ENCODE measurements at places on chromosomes 3 and 15. TPM values are rescaled to one million over a fixed set of nuclear protein-coding genes. Genes with fewer than 3 reads are reported as not detected.

The PDE12 gene
- 33.3 TPM for total RNA-seq

The NOX5 gene
- total RNA-seq, result not detected

The LDHAL6B gene
- total RNA-seq, result not detected

The AGTR1 gene
- not detected for total RNA-seq

The ACTC1 gene
- total RNA-seq, result not detected

The CPN2 gene
- not detected for total RNA-seq

The FBXO22 gene
- 57.8 TPM for total RNA-seq

The CD86 gene
- total RNA-seq, result 1.2 TPM

The GSK3B gene
- 38.0 TPM for total RNA-seq

The ALS2CL gene
- total RNA-seq, result 0.84 TPM

The GOLGA8H gene
- not detected for total RNA-seq

The IL12A gene
- not detected for total RNA-seq

The DUOXA2 gene
- not detected for total RNA-seq

- no peak for DNase-seq
- no peaks in the 10 kb centered on the region for H3K36me3 ChIP-seq
- no peaks in the 10 kb centered on the region for H3K27me3 ChIP-seq
These were observed 343.2 kb downstream of the UNC13C start for GRCh38 chr15:54321426-54321825.

DNA sequence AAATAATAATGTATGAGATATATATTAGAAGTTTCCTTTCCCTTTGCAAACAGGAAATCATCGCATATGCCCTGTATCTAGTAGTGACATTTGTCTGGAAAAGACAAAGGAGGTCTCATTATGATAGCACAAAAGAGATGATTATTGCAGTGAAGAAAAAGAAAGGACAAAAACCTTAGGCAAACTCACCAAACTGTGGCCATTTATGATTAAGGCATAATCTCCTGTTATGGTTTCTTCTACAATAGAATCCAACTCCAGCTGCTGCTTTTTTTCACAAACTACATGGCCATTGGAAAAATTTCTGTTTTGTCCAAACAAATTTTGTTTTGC lies 218.2 kb downstream of the ATP8B4 start:
- no peaks in the 10 kb centered on the region for H3K4me1 ChIP-seq
- no peaks in the 10 kb centered on the region for H3K36me3 ChIP-seq
- no peak overlapping the region for H3K4me3 ChIP-seq
- no peak for DNase-seq
- no peak overlapping the region for H3K27ac ChIP-seq

- no peaks in the 10 kb centered on the region for H3K27me3 ChIP-seq
- DNase-seq, result no peak
- no peak overlapping the region for H3K27ac ChIP-seq
- no peaks in the 10 kb centered on the region for H3K4me1 ChIP-seq
- no peak overlapping the region for H3K4me3 ChIP-seq
These were observed 275.8 kb downstream of the SATB1 start for GRCh38 chr3:18149386-18149785.

GRCh38 chr3:186476044-186476468 lies 68.1 kb downstream of the CRYGS start:
- no peaks in the 10 kb centered on the region for H3K36me3 ChIP-seq
- no peak for DNase-seq
- no peak overlapping the region for H3K27ac ChIP-seq
- no peaks in the 10 kb centered on the region for H3K4me1 ChIP-seq
- no peak overlapping the region for H3K4me3 ChIP-seq
- no peaks in the 10 kb centered on the region for H3K27me3 ChIP-seq

DNA sequence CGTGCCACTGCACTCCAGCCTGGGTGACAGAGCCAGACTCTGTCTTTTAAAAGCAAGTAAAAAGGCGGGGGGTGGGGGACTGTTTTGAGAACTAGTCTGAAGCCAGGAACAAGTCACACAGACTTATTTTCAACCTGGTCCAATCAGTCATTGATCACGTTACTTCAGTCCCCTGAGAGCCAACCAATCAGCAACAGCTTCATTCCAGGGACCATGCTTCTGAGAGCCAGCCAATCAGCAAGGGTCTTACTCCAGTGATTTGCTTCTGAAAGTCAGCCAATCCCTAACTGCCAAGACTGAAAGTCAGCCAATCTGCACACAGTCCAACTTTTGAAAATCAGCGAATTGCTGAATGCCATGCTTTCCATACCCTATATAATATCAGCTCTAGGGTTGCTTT lies 48.6 kb upstream of the C15orf39 start:
- DNase-seq, result no peak
- H3K27me3 ChIP-seq, result no peaks in the 10 kb centered on the region
- H3K27ac ChIP-seq, result no peak overlapping the region
- H3K4me3 ChIP-seq, result no peak overlapping the region

DNA sequence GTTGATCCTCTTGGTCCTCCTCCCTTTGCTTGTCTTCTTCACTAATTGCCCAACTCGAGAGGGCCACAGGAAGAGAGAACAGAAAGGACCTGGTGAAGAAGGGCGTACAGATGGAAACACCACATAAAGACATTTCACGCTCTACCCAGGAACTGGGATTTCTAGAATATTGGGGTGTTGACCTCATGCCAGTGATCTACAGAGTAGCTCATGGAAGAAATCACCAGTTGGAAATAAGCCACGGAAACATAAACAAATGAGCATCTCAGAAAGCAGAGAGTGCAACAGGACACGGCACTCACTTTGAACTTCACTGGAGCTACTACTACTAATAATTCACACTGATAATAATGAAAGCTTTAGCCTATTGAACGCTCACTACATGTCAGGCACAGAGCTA lies 84.6 kb upstream of the ARHGEF3 start:
- no peaks in the 10 kb centered on the region for H3K36me3 ChIP-seq
- H3K4me3 ChIP-seq, result no peak overlapping the region
- H3K4me1 ChIP-seq, result peaks cover 53% of the 10 kb centered on the region
- no peak overlapping the region for H3K27ac ChIP-seq
- DNase-seq, result no peak

DNA sequence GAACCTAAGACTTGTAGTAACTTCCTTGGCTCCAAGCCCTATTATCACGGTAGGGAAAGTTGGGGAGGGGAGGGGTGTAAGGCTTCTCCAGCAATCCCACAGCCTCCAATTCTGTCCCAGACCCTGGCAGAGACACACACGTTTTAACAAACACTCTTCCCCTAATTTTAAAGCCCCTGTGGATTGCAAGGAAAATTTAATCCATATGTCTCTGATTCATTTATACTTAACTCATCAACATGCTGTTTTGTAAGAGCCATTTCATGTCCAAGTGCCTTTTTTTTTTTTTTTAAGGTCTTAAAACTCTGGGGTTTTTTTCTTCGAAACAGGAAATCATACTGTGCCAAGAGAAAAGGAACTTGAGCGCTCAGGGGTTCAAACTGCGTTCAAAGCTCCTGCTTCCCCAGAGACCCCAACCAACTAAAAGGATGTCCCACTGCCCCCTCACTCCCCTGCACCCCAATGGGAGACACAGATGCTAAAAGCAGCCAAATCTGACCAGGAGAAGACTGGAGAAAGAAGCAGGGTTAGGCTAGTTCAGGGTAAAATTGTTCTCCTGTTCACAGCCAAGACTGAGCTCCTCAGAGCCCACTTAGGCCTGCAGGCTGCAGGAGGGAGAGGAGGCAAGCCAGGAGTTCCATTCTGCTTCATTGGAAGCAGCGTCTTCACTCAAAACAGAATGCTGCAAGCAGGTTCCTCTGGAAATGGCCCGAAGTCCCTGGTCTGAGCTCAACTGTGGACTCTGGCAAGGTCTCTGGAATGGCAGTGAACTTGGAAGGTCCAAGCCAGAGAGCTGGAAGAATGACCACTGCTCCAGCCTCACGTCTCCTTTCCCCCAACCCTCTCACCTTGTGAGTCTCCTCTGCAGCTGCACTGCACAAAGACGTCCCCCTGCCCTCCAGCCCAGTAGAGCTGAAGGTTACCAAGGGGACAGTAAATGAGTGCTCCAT lies 172.5 kb downstream of the NTRK3 start:
- H3K4me1 ChIP-seq, result no peaks in the 10 kb centered on the region
- no peaks in the 10 kb centered on the region for H3K27me3 ChIP-seq
- H3K27ac ChIP-seq, result no peak overlapping the region
- H3K4me3 ChIP-seq, result no peak overlapping the region
- no peak for DNase-seq

GRCh38 chr3:195916991-195917390 lies 8.6 kb upstream of the TNK2 start:
- no peak for DNase-seq
- no peaks in the 10 kb centered on the region for H3K27me3 ChIP-seq
- H3K4me1 ChIP-seq, result peaks cover 11% of the 10 kb centered on the region
- H3K36me3 ChIP-seq, result no peaks in the 10 kb centered on the region
- H3K27ac ChIP-seq, result no peak overlapping the region

GRCh38 chr3:174295306-174296092 lies 563.6 kb upstream of the NAALADL2 start:
- no peak overlapping the region for H3K27ac ChIP-seq
- H3K27me3 ChIP-seq, result no peaks in the 10 kb centered on the region
- H3K4me3 ChIP-seq, result no peak overlapping the region
- no peaks in the 10 kb centered on the region for H3K36me3 ChIP-seq
- DNase-seq, result no peak
- no peaks in the 10 kb centered on the region for H3K4me1 ChIP-seq

GRCh38 chr3:27578032-27578431 lies 93.8 kb upstream of the SLC4A7 start:
- H3K4me1 ChIP-seq, result no peaks in the 10 kb centered on the region
- H3K36me3 ChIP-seq, result no peaks in the 10 kb centered on the region
- H3K4me3 ChIP-seq, result no peak overlapping the region
- DNase-seq, result no peak
- H3K27me3 ChIP-seq, result no peaks in the 10 kb centered on the region
- H3K27ac ChIP-seq, result no peak overlapping the region

DNA sequence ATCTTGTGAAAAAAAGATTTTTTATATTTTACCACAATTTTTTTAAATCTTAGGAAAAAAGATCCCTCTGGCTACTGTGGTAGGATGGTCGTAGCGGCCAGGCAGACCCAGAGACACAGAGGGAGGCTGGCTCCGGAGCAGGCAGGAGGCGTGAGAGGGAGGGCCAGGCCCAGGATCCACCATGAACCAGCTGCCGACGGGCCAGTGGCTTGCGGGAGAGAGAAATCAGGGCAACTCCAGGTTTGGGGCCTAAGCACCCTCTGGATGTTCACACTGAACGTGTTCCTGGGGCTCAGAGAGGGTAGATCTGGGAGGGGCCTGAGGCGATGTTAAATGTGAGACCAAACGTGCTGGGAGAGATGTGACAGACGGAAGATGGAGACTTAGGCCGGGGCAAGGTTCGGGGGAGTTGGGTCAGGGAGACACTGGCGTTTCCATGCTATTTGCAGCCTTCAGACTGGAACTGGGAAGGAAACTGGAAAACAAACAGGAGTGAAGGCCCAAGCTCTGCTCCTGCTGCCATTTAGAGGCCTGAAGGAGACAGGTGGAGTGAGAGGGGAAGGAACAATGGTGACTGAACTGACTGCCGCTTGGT lies 1.6 kb upstream of the VILL start:
- no peaks in the 10 kb centered on the region for H3K36me3 ChIP-seq
- peaks cover 8% of the 10 kb centered on the region for H3K4me1 ChIP-seq
- no peaks in the 10 kb centered on the region for H3K27me3 ChIP-seq
- no peak overlapping the region for H3K27ac ChIP-seq
- no peak for DNase-seq
- H3K4me3 ChIP-seq, result no peak overlapping the region

- no peak for DNase-seq
- H3K27ac ChIP-seq, result no peak overlapping the region
- no peaks in the 10 kb centered on the region for H3K27me3 ChIP-seq
- H3K4me1 ChIP-seq, result no peaks in the 10 kb centered on the region
These were observed 139.6 kb downstream of the PTPRG start for GRCh38 chr3:61701011-61701410.

DNA sequence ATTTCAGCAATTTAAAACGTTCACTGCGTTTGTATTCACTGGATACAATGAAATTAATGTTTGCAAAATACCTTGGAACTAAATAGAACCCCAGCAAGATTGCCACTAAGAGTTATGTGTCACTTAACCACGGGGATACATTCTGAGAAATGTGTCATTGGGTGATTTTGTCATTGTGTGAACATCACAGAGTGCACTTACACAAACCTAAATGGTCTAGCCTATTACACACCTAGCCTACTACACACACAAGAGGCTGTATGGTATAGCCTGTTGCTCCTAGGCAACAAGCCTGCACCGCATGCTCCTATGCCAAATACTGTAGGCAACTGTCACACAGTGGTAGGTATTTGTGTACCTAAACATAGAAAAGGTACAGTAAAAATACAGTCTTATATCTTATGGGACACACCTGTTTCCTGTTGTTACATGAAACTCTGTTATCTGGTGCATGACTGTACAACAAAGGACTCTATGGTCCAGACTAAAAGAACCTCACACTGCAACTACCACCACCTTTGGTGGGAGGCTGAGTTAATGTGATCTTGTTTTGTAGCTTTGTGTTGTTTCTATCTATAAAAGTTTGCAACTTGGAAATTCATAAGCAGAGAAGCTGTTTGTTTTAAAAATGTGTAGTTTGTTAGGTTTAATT lies 92.2 kb upstream of the NTRK3 start:
- no peak overlapping the region for H3K27ac ChIP-seq
- no peak for DNase-seq
- H3K36me3 ChIP-seq, result no peaks in the 10 kb centered on the region
- no peak overlapping the region for H3K4me3 ChIP-seq
- no peaks in the 10 kb centered on the region for H3K27me3 ChIP-seq

GRCh38 chr3:38614091-38614490 lies 35.4 kb downstream of the SCN5A start:
- H3K4me3 ChIP-seq, result no peak overlapping the region
- H3K4me1 ChIP-seq, result no peaks in the 10 kb centered on the region
- no peak overlapping the region for H3K27ac ChIP-seq
- H3K36me3 ChIP-seq, result no peaks in the 10 kb centered on the region

GRCh38 chr3:28050885-28051284 lies 190.5 kb upstream of the CMC1 start:
- H3K4me1 ChIP-seq, result no peaks in the 10 kb centered on the region
- DNase-seq, result peak; percentile 31
- no peak overlapping the region for H3K27ac ChIP-seq
- H3K36me3 ChIP-seq, result no peaks in the 10 kb centered on the region
- H3K27me3 ChIP-seq, result no peaks in the 10 kb centered on the region

DNA sequence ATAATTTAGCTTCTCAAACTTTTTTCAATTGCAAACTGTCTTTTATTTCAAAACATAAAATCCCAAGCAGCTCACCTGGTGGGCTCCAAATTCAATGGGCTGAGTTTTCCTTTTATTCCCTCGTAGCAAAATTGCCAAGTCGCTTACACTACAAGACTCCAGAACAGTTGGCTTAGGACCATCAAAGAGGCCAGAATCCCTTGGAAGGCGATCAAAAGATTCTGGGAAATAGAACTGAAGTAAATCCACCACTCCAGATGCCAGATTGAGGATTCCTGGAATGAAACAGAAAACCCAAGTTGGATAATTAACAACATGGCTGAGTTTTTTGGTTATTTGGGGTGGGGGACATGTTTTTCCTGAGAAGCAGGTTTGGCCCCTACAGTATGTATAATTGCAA lies 87.7 kb upstream of the DCLK3 start:
- H3K36me3 ChIP-seq, result peaks cover 65% of the 10 kb centered on the region
- H3K4me3 ChIP-seq, result no peak overlapping the region
- H3K4me1 ChIP-seq, result no peaks in the 10 kb centered on the region
- H3K27me3 ChIP-seq, result no peaks in the 10 kb centered on the region

Data from CD8-positive, alpha-beta memory T cell (primary cell).